NCI-H1048 (cell line): ENCODE measurements at places on chromosomes 11 and 22.

DNA sequence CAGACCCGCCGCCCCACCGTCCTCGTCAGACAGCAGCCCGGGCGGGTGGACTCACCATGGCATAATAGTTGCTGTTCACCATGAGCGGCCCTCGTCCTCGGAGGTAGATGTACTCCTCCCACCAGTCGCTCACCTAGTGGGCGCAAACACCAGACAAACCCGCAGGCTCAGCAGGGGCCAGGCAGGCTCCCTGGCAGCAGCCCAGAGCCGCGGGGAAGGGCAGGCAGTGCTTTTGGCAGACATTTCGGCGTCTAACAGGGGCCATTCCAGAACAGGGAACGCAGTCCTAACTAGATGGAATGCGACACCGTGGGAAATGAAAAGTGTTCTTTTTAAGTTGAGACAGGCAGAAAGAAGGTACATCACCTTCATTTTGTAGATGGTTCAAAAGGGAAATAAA is 44.9 kb downstream of the CPT1A start:
- no peak for DNase-seq

- DNase-seq: no peak
Measured at GRCh38 chr11:86481399-86481798, 106.7 kb downstream of the CCDC81 start.

DNA sequence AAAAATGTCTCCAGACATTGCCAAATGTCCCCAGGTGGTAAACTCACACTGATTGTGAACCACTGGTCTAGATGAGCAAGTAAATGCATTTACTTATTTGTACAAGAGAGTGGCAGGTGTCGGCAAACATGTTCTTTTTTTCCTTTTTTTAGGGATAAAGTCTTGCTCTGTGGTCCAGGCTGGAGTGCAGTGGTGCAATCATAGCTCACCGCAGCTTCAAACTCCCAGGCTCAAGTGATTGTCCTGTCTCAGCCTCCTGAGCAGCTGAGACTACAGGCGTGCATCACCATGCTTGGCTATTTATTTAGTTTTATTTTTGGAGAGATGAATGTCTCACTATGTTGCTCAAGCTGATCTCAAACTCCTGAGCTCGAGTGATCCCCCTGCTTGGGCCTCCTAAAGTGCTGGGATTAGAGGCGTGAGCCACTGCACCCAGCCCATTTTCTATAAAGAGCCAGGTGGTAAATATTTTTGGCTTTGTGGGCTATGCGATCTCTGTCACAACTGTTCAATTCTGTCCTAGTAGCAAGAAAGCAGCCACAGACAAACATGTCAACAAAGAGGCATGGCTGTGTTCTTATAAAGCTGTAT is 1.4 kb downstream of the VPREB1 start:
- no peak for DNase-seq

- no peak for DNase-seq
Measured at GRCh38 chr22:31748490-31748889, 1.4 kb downstream of the PRR14L start.

DNA sequence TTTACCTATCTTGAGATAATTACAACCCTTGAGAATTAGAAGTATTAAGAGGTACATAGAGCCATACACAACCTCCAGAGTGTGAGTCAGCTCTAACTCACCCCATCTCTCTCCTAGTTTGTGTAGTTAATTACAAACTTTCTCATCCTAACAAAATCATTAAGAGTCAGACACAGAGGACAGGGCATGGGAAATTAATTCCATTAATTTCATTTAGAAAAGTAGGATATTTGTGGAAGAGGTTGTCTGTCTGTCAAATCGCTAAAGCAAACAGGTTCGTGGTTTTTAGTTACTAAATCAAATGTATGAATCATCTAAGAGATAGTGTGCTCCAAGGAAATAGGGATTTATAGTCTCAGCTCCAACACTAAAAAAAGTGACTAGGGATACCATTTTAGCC is 1261.4 kb upstream of the TENM4 start:
- DNase-seq: no peak

DNA sequence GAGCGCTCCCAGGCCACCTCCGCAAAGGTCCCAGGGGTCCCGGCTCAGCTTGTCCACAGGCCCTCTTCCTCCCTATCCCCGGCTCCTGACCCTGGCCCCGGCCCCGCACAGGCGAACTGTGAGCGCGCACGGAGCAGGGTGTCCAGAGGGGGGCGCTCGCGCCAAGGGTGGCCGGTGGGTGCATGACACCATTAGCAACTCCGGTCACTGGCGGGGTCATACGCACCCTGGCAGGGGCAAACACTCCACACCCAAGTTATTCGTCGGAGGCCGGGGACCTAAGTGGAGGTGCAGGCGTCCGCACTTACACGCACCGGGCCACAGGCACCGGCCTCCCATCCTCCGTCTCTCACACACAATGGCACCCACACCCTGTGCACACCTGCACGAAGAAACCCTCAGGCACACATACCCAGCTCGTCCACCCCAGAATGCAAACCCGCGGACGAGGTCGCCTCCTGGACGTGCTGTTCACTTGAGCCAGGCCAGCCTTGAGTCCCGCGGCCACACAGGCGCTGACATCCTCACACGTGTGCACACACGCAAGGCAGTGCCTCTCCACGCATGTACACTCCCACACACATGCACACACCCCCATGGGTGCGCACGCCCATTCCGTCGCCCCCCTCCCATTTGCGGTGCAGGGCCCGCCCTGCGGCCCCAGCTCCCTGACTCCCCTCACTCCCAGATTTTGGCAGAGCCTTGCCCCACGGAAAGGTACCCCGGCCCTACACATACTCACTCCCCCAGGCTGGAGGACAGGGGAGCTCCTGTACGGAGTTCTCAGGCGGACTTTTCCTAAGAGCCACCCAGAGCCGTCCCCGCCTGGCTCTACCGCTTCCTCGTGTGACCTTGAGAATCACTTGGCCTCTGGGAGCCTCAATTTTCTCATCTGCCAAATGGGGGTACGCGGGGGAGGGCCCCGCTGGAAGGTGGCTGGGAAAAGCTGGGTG is at the start of gene RASGRP2:
Gene RASGRP2 (minus strand): TSS at position 552 of the 953 bp plus-strand sequence. CDS start 1,276 bp downstream, outside the sequence.
- DNase-seq: no peak
